ENCODE measurements at places on chromosomes 7 and 10.

- DNase-seq, result peak; percentile 99
Observed at GRCh38 chr7:23105644-23106056, at the start of gene KLHL7. Gene KLHL7 (plus strand): TSS chr7:23105785. CDS start chr7:23106027, 242 bp downstream.

DNA sequence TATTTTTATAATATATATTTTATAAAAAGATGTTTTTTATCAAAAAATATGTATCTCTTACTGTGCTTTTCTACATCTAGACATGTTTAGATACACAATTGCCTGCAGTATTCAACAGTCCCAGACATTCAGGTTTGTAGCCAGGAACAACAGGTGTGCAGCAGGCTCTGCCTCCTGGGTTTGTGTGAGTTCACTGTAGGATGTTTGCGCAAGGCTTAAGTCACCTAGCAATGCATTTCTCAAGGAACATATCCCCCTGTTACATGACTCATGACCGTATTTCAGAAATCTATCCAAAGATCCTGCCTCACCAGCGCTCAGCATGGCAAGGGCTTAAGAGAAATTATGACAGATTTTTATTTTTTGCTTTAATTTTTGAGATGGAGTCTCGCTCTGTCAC is 41.5 kb downstream of the PITRM1 start:
- DNase-seq, result no peak

GRCh38 chr7:105454095-105454747 is 65.5 kb upstream of the SRPK2 start:
- DNase-seq, result no peak

GRCh38 chr10:34816501-34817002 is 1.5 kb upstream of the PARD3 start:
- no peak for DNase-seq

DNA sequence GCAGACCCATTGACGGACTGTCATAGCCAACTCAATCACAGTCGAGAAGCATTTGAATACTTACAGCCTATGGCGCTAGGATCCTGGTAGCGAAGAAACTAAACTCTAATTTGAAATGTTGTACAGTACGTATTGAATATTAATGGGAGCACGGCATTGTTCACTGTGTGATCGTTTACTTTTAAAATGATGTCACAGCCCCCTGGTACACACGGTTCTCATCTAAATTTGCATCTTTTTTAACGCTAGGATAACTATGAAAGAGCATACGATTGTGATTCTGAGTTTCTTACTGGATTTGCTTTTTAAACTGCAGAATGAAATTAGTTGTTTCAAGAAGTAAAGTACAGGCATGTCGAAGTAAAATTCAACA is 895 bp upstream of the NAPEPLD start:
- DNase-seq, result no peak

- DNase-seq, result no peak
Observed at GRCh38 chr10:28089467-28089866, 90.6 kb upstream of the ODAD2 start.

- no peak for DNase-seq
Observed at GRCh38 chr7:45594745-45595535, 20.8 kb downstream of the ADCY1 start.

- no peak for DNase-seq
Observed at GRCh38 chr10:52454491-52454890, 140.4 kb downstream of the DKK1 start.

DNA sequence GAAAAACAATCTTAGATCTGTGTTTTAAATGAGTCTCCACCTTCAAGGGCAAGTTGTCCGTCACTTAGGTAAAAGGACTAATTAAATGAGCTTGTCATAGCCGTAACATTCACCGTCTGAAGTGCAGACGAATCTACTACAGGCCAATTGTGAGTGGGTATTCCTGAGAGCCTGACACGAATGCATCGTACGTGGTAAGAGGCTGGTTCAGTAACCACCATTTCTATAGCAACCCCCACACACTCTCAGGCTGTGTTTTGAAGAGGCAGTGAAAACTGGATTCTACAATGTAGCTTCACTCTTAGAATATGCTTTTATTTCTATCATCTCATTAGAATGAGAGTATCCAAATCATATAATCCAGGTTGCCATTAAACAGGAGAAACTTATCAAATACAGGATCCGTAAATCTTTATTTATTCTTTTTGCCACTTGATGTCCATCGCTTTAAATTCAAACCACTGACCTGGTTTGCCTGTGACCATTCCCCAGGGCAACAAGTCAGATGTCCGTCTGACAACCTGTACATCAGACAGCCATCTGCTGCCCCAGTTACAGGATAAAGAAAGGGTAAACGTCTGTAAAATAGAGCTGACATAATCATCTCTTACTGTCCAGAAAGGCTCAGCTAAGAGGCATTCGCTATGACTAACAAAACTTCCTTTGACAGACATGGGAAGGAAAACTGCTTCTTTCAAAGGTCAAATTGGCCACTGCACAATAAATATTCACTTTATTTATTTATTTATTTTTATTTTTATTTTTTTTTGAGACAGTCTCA is 70.3 kb upstream of the NMT2 start:
- no peak for DNase-seq

GRCh38 chr7:32143301-32143700 is 73.1 kb upstream of the PDE1C start:
- DNase-seq, result no peak

DNA sequence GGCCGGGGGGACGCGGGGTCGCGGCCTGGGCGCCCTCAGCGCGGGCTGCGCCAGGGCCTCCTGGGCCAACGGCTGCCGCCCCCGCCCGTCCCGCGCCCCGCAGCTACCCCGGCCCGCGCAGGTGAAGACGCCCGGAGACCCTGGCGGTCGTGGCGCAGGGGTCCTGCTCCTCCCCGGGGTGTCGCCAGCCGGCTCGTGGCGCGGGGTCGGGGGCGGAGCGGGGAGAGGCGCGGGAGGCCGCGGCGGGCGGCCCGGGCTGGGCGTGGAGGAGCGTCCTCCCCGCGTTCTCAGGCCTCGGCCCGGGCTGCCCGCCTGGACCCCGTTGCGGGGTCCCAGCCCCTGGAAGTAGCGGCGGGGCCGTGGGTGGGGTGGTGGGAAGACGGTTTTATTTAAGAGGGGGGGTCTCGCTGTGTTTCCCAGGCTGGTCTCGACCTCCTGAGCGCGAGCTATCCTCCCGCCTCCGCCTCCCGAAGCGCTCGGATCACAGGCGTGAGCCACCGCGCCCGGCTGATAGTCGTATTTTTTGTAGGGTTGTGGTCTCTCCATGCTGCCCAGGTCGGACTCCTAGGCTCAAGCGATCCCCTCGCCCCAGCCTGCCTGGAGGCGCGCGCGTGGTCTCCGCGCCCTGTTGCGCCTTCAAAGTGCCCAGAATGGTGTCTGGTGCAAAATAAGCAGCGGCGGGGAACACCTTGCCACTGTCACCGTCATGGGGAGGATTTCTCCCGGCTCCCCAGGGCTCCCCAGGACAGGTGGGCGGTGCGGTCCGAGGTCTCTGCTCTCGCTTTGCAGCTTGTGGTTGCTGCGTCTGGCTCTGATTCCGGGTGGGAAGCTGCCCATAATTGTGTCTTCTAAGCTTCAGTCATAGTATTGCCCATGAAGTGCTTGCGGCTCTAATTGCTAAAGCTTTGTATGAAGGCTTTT is 15.3 kb upstream of the SUN1 start:
- DNase-seq, result no peak

DNA sequence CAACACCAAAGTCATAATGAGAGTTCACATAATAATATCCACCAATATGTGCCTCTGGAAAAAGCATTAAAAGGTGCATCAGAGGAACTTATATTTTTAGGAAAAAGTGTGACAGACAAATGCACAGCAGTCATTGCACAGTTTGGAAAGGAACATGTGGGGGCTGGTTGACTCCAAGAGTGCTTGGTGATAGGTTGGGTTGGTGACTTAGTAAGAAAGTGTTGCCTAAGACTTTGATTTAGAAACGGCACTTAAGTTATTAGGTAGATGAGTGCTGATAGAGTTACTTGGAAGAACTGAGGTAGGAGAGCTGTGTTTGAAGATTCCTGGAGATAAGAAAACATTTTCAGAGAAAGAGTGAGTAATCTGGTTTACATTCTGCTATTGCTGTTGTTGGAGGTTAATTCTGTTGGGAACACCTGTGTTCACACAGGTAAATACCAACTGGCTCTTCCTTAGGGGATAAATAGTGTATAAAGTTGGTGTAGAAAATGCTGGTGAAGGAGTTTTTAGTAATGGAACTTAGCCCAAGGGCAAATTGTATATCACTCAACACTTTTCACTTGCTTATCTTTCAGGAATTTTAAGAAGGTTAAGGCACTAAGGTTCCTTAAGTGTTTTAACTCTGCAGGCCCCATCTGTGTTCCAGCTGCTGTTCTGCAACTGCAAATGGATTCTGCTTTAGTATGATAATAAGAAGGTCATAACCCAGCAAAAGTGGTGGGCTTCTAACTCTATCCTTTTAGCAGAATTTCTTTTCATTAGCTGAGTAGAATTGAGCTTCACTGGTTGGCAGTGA is 196.1 kb downstream of the NSUN6 start:
- DNase-seq, result no peak

- DNase-seq, result no peak
Observed at GRCh38 chr7:42950417-42950816, 18.2 kb downstream of the MRPL32 start.

DNA sequence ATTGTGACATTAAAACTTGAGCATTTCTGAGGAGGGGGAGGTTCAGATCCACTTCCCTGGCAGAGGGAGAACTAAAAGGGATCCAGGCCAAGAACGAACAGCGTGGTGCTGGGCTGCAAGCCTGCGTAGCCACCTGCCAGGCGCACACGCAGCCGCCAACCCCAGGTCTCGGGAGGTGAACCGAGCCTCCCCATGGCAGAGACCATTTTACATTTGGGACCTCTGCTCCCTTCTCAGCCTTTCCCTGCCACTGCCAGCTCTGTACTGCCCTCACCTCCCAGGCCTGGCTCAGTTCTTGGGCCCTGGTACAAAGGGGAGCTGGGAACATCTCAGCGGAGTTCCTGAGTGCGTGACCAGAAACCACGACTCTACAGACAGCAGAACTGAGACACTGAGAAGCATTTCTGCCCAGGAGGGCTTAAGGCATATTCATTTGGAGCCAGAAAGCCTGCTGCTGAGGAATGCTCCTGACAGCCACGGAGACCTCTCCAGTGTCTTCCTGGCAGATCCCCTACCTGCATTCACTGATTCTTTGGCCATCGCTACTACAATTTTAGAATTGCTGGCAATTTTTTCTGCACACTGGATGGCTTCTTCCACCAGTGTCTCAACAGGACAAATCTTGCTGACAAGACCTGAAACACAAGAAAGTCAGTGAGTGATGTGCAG is 7.6 kb downstream of the ECHS1 start:
- no peak for DNase-seq

DNA sequence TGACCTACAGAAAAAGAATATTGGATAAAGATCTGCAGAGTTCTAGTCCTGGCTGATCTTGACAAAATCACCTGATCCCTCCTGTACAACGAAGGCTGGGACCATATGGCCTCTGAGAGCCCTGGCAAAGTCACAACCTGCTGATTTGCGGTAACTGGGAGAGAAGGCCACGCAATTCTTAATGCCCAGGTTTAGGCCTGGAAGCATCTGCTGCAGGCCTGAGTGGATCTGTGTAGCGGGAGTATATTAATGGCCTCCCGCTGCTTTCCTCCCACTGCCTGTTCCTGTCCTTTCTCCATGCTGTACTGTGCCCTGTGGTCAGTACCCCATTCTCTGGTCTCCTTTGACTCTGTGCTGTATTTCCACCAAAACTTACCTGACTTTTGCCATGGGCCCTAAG is 24.2 kb downstream of the AKR1B1 start:
- DNase-seq, result no peak

DNA sequence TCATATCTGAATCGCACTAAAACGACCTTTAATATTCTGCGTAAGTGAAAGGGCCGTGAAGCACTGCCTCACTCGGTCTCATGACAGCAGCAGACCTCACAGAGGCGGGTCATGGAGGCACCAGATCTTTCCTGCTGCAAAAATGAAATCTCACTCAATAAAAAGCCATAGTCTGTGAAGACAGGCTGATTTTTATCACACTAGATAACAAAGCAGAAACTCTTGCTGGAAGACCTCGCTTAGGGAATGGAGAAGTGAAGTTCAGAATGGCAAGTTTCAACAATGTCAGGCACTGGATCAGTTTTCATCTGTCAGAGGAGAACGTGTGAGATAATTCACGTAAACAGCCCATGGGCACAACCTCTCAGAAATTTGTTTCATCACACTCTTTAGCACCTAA is 8.0 kb downstream of the SEPHS1 start:
- no peak for DNase-seq

Data from left colon (tissue), 2 donors.